ENCODE measurements at places on chromosomes 3 and 15.
A peak's percentile ranks its signal among the peaks of the same experiment; 100 is the strongest.

- no peak for DNase-seq
Observed at GRCh38 chr3:24953060-24953771, 458.6 kb upstream of the THRB start.

DNA sequence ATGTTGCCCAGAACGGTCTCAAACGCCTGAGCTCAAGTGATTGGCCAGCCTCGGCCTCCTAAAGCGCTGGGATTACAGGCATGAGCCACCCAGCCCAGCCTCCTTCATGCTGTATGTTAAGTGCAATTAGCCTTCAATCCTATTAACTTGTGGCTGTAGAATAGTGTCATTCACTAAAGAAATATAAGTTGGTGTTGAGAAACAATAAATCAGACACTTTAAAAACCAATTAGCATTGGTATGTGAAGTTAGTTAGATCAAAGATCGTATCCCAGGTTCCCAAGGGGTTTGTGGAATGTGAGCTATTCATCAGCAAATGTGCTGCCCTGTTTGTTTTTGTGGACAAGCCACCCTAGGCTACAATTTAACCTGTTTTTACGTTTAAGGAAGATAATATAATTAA, 11.0 kb upstream of the PIK3CB start:
- no peak for DNase-seq

GRCh38 chr15:99928429-99928981, 195.3 kb upstream of the LYSMD4 start:
- peak; percentile 67 for DNase-seq

DNA sequence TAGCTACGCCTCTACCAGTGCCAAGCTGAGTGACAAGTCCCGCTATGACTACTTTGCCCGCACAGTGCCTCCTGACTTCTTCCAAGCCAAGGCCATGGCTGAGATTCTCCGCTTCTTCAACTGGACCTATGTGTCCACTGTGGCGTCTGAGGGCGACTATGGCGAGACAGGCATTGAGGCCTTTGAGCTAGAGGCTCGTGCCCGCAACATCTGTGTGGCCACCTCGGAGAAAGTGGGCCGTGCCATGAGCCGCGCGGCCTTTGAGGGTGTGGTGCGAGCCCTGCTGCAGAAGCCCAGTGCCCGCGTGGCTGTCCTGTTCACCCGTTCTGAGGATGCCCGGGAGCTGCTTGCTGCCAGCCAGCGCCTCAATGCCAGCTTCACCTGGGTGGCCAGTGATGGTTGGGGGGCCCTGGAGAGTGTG, 5.7 kb downstream of the GRM2 start:
- DNase-seq, result peak; percentile 2
